ENCODE measurements at places on chromosomes 6 and 20.
A peak's percentile ranks its signal among the peaks of the same experiment; 100 is the strongest.

DNA sequence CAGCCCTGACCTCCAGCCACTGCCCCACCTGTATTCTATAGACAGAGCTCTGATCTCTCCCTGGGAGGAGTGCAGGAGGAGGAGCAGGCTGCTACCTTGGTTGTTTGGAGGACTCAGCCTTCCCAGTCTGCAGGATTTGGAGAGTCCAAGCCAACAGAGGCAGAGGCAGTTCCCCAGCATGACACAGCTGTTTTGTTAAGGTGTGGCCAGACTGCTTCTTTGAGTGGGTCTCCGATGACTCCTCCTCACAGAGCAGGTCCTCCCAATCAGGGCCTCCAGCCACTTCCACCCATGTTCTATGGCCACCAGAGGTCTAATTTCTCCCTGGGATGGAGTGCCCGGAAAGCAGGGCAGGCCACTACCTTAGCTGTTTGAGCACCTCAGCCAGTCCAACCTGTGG is 203.5 kb downstream of the HACE1 start:
- no peak for DNase-seq

GRCh38 chr6:15352220-15352619 is 106.4 kb downstream of the JARID2 start:
- DNase-seq = no peak

- DNase-seq = no peak
Measured at GRCh38 chr20:46071573-46071972, 18.2 kb downstream of the NCOA5 start.

DNA sequence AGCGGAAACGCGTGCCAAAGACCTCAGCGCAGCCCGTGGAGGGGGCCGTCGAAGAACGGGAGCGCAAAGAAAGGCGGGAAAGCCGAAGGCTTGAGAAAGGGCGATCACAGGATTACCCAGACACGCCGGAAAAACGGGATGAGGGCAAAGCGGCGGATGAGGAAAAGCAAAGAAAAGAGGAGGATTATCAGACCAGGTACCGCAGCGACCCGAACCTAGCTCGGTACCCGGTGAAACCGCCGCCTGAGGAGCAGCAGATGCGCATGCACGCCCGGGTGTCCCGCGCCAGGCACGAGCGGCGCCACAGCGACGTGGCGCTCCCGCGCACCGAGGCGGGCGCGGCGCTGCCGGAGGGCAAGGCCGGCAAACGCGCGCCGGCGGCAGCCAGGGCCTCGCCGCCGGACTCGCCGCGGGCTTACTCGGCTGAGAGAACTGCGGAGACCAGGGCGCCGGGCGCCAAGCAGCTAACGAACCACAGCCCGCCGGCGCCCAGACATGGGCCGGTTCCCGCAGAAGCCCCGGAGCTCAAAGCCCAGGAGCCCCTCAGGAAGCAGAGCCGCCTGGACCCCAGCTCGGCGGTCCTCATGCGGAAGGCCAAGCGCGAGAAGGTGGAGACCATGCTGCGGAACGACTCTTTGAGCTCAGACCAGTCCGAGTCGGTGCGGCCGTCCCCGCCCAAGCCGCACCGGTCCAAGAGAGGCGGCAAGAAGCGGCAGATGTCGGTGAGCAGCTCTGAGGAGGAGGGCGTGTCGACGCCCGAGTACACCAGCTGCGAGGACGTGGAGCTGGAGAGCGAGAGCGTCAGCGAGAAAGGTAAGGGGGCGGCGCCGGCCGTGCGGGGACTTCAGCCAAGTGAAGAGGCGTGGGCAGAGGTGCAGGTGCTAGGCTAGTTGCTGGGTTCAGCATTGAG is 296.2 kb downstream of the RIMS1 start:
- DNase-seq = no peak

GRCh38 chr6:35046103-35046502 is 95.0 kb downstream of the TCP11 start:
- DNase-seq = no peak

GRCh38 chr6:3151691-3152090 is 5.7 kb downstream of the TUBB2A start:
- DNase-seq = no peak

DNA sequence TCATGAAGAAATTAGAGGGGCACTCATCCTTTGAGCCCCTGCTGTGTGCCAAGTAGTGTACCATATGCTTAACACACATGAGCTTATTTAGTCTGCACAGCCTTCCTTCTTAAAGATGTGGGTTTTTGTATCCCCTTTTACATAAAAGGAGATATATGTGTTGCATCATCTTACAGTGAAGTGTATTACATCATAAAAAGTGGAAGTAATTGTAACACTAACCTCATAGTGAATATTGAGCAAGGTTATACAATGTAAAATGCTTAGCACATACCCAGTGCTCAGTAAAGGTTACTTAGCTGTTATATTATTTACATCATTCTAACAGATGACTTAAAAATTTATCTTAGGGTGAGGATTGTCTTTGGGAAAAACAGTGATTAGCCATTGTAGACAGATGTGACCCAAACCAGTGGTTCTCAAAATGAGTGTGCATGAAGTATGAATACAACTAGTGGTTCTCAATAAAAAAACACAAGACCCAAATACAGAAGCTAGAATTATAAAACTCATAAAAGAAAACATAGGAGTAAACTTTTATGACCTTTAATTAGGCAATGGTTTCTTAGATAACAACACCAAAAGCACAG is 3.8 kb upstream of the PIGU start:
- no peak for DNase-seq

GRCh38 chr20:62307226-62308101 is 4.7 kb downstream of the ADRM1 start:
- no peak for DNase-seq

GRCh38 chr20:59062081-59062480 is 19.5 kb upstream of the PRELID3B start:
- DNase-seq = no peak

DNA sequence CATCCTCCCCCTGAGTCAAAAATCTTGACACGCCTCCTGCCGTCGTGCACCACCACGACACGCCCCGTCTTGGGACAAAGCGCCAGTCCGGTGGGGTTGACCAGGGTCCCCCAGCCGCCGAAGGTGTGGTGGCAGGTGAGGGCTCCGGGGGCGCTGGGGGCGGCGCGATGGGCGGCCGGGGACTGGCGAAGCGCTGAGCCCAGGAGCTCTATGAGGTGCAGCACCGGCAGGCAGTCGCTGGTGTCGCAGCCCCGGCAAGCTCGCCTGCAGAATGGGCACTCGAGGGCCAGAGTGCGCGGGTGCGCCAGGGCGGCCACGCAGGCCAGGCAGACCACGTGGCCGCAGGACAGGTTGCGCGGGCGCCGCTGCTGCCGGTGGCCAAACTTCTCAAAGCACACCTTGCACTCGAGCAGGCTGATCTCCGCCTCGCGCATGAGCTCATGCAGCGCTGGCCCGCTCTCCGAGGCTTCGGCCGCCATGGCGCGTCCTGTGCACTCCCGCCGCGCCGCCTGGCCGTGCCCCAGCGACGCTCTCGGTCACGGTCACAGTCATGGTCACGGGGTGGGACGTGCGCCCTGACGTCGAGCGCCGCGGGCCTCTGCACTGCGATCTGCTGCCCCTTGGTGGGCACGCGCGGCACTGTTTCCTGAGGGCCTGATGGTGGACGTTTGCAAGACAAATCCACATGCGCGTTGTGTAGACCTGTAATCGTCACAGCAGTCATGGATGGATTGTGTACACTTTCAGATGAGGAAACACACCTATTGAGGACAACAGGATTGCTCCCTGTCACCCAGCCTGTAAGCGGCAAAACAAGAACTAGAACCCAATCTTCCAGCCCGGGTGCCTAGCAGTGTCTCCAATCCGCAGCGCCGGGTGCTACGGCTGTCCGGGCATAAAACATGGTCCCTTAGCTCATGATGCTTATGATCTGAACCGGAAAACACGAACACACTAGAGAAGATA is at the start of gene NHLRC1:
TSS of gene NHLRC1 (minus strand) at position 550 of the 966 bp plus-strand sequence. CDS start at position 479, 71 bp downstream.
- DNase-seq = peak; percentile 74

- DNase-seq = no peak
Measured at GRCh38 chr20:45429618-45430017, 13.7 kb downstream of the PIGT start.

DNA sequence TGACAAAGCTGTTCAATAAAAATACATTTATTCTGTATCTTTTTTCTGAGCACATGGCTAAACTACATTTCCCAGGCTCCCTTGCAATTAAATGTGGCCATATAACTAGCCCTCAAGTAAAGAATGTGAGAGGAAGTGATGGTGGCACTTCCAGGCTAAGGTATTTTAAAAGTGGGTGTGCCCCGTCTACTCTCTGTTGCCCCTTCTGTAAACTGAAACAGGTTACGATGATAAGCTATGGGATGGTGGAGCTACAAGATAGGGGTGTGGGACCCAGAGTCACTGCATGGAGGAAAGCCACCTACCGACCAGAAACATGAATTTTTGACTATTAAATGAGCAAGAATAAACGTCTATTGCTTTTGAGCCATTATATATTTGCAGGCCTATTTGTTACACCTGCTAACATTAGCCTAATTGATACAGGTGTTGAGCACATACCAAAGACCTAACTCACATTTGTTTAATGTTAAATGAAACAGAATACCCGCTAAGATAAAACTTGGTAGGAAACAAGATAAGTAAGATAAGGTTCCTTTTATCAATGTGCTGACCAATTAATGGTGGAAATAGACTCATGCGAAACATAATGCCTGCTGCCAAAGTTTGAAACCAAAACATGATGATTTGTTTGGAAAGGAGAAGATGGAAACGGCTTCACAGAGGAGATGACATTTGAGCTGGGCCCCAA is 3.1 kb downstream of the FYN start:
- DNase-seq = peak; percentile 57

DNA sequence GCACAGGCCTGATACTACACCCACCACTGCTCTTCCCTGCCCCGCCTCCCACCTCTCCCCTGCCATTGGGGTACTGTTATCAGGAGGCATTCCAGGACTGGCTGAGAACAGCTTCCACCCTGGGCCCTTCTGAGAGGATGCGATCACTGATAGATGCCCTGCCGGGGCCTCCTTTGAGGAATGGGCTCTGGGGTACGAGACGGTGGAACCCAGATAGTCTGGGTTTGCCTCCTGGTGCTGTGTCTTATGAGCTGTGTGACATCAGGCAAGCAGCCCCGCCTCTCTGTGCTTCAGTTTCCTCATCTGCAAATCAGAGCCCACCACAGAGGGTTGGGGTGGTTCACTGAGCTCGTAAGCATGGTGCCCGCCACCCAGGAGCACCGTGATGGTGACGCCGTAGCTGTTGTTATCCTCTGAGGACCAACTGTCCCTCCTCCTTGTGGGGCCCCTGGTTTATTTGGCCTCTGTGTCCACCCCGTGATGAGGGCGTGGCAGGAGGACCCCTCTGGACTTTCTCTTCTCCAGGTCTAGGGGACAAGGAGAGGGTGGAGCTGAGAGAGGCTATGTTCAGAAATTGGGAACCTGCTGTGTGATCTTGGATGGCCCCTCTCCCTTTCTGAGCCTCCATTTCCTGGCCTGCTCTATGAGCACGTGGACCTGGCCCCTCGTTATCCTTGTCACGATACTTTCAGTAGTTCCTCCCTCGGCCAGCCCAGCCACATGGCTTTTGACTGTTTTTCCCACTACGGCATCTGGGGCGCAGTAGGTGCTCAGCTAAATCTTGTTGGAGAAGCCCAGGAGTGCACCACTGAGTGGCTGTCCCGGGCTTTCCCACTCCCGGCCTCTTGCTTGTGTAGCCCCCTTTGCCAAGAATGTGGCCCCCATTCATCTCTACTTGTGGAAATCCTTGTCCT is 18.3 kb downstream of the SRC start:
- no peak for DNase-seq

DNA sequence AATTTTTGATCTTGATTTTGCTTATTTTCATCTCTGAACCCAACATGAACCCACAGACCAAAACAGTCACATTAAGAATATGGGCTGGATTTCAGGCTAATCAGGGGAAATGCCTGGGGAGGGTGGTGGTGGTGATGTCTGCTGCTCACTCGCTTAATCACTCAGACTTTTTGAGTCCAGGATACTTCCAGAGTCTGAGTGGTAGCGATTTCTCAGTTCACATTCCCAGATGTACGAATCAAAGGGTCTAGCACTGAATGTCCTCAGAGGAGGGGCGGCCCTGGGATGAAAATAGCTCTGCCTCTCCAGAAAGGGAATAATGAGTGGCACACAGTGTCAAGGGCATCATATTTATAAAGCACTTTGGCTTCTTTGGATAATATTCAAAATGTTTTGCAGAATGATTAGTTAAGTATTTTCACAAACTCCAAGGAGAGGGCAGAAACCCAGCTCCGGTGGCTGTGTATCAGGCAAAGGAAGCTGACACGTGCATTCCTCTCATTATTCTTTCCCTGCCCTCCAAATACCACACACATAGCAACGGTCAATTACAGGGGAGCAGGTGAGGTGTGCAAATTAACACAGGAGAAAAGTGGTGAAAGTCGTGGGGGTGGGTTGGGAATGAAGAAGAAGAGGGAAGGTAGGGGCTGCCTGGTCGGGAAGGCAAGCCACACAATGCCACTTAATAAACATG is 345.2 kb upstream of the RSPO3 start:
- DNase-seq = no peak

DNA sequence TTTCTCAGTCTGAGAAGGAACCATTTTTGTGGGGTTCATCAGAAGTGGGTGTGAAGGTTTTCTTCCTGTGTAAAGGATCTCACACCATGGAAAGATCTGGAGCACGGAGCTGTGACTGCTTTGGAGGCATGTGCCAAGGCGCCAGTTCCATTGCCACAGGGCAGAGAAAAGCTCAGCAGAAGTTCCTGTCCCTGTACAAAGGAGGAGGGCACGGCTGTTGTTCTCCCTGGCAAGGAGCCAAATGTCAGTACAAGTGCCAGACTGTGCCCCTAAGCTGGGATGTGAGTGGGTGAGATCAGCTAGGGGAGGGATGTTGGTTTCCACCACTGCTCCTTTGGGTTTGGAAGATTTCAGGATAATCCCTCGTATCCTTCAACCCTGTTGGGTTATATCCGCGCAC is 117.3 kb downstream of the CRYBG1 start:
- DNase-seq = no peak

DNA sequence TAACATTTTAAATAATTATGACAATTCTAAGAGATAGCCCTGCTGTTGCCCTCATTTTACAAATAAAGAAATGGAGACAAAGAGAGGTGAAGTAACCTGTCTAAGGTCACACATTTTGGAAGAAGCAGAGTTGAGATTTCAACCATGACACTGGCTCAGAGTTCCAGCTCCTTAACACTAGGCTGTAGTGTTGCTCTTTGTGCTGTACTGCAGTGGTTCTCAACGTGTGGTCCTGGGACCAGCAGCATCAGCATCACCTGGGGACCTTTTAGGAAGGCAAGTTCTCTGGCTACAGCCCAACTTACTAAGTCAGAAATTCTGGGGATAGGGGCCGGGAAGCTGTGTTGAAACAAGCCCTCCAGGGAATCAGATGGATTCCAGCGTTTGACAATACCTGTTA is 62.4 kb upstream of the FERMT1 start:
- no peak for DNase-seq

DNA sequence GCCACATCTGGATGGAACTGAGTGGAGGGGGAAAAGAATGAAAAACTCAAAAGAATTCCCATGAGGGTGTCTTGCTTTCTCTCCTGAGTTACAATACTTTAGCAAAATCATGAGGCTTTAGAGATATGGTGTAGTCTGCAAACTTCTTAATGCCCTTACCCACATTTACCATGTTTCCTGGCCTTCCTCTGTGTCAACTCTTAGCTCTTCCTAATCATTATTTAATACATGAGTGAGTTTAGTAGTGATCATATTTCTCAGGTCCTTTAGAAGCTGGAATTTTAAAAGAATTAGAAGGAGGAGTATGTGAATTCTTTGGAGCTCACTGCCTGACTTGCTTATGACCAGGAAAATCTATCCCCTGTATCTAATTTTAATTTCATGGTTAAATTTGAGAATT is 39.0 kb downstream of the STX11 start:
- no peak for DNase-seq

All from CD4-positive, alpha-beta T cell treated with Interleukin-12 subunit alpha and Interleukin-12 subunit beta, for 1 hour (primary cell).